ENCODE measurements at places on chromosomes 11 and 22. TPM values are rescaled to one million over a fixed set of nuclear protein-coding genes. Genes with fewer than 3 reads are reported as not detected.

GRCh38 chr11:69509381-69509780 lies 27.9 kb downstream of the LINC01488 start:
- no peak overlapping the region for H3K27ac ChIP-seq
- H3K4me3 ChIP-seq = no peak overlapping the region
- no peaks in the 10 kb centered on the region for H3K36me3 ChIP-seq

DNA sequence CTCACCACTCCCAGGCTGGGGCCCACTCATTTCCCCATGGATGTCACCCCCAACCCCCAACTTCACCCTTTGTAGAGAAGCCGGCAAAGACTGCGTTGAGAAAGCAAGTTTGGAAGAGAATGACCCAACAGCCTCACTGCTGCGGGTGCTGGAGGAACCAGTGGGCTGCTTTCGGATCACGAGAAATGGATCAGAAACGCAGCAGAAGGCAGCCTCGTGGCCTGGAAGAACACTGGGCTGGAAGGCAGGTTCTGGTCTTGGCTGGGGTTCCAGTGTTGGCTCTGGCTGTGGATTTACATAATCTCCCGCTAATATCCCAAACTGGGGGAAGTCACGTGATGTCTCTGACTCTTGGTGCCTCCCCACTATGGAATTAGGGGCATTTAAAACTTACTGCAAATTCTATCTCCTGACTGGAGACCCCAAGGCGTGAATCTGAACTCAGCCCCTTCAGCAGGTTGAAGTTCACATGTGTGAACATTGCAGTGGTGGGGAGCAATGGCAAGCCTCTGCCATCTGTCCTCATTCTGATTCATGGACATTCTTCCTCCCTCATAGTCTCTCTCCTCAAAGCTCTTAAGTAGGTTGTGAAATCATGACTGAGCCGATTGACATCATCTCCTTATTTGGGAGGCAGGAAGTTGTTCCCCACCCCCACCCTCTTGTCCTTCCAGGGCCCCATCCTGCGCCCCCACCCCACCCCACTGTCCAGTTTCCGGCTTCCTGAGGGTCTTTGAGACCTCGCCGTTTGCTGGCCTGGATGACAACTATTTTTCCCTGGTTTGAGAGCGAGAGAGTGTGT lies 37.0 kb upstream of the TIMP3 start:
- H3K36me3 ChIP-seq = no peaks in the 10 kb centered on the region
- H3K27ac ChIP-seq = no peak overlapping the region
- no peak for DNase-seq
- H3K4me1 ChIP-seq = no peaks in the 10 kb centered on the region
- H3K4me3 ChIP-seq = no peak overlapping the region

GRCh38 chr11:23866641-23867040 lies 630.2 kb upstream of the LUZP2 start:
- H3K4me1 ChIP-seq = no peaks in the 10 kb centered on the region
- H3K4me3 ChIP-seq = no peak overlapping the region
- DNase-seq = no peak
- no peaks in the 10 kb centered on the region for H3K36me3 ChIP-seq

The ACTN3 gene
- total RNA-seq = 0.26 TPM

The TLCD5 gene
- total RNA-seq = 0.61 TPM

The APOL4 gene
- total RNA-seq = not detected

The PHF21B gene
- total RNA-seq = not detected

GRCh38 chr22:26617271-26618199 lies at the start of gene CRYBB1:
Gene CRYBB1, minus strand, starts transcription at chr22:26618027. Its CDS starts 1,708 bp downstream, at chr22:26616319.
- no peaks in the 10 kb centered on the region for H3K4me1 ChIP-seq
- peaks cover 2% of the 10 kb centered on the region for H3K27me3 ChIP-seq
- no peak within 1 kb of the TSS for H3K4me3 ChIP-seq
- no peak within 1 kb of the TSS for H3K27ac ChIP-seq
- H3K36me3 ChIP-seq = peaks cover 5% of the 10 kb centered on the region
- no peak for DNase-seq

DNA sequence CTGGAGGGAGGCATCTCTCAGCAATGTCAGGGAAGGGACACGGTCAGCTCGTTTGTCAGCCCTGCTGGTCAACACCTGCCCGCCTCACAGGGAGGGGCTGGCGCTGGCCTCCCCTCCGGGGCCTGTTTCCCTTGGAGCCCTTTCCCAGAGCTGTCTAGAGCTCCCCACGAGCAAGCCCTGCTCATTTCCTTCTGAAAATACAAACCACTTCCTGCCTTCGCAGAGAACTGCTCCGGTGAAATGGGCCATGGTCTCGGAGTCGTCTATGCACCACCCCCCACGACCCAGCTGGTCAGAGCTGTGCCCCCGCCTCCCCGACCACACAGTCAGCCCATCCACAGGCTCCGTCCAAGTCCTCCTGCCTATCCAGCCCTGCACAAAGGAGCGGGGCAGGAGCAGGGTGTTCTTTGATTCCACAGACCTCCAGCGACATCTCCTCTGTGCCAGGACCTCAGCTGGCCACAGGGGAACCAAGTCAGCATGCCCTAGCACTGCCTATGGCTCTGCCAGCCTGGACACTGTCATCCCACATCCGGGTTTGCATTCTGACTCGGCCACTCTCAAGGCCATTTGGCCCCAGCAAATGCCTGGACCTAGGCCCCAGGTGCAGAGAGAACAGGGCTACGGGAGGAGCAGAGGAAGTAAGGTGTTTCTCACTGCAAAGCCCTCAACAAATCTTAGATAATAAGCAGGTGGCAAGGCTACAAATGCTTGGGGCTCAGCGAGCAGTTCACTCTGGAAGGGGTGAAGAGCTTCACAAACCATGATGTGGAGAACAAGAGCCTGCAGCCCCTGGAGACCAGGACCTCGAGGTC lies 82.1 kb upstream of the WNT11 start:
- peaks cover 44% of the 10 kb centered on the region for H3K4me1 ChIP-seq
- DNase-seq = peak; percentile 27
- peak overlapping the region; percentile 73 for H3K27ac ChIP-seq

The A4GALT gene
- total RNA-seq = 0.60 TPM

DNA sequence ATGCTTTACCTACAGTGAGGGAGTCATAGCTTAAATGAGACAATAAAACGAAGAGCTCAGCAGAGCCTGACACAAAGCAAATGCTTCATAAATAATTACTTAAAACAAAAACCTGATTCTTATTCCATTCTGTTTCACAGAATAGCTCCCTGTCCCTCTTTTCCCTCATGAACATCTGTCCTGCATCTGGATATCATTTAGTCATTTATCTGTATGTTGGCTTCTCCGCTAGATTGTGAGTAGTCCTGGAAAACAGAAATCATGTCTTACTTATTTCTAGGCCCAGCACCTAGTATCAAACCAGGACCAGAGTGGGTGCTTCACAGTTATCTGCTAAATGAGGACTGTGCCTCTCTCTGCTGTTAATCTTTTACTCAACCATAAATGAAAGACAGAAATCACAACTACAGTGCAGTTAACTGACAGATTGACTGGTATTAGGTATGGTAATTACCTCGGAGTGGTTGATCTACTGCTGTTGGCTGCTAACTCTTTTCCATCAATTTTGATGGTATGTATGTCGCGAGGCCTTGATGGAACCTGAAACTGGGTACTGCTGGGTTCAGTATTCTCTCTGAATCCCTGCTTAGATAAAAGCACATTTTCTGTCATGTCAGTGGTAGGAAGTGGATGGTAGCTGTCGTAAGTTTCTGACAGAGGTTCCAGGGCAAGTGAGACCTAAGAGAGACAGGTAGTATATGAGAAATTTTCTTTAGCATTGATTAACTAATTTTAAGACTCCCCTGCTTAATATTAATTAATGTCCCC lies 31.5 kb downstream of the C2CD3 start:
- H3K36me3 ChIP-seq = peaks cover 36% of the 10 kb centered on the region
- H3K27ac ChIP-seq = no peak overlapping the region
- H3K27me3 ChIP-seq = no peaks in the 10 kb centered on the region
- no peaks in the 10 kb centered on the region for H3K4me1 ChIP-seq
- no peak for DNase-seq

Measured in T-cell (primary cell).